GM12878 (cell line): ENCODE measurements at places on chromosomes 16 and 17. TPM values are rescaled to one million over a fixed set of nuclear protein-coding genes. Genes with fewer than 3 reads are reported as not detected.

The KRT16 gene
- polyA plus RNA-seq, result not detected in 2 replicates

The NXN gene
- 0.25 and 0.28 TPM in 2 replicates for polyA plus RNA-seq

The ANTKMT gene
- polyA plus RNA-seq, result 40.9 and 54.8 TPM in 2 replicates

The CDRT15 gene
- polyA plus RNA-seq, result 0.33 TPM in 1 of 2 replicates, not detected in the other

The GNAO1 gene
- polyA plus RNA-seq, result 0.05 TPM in 1 of 2 replicates, not detected in the other

The GABARAPL2 gene
- 260 and 266 TPM in 2 replicates for polyA plus RNA-seq

The RPUSD1 gene
- polyA plus RNA-seq, result 29.0 and 32.4 TPM in 2 replicates

The CCT6B gene
- polyA plus RNA-seq, result 1.5 and 2.1 TPM in 2 replicates

The KRT25 gene
- polyA plus RNA-seq, result not detected in 2 replicates

The FBXO39 gene
- not detected in 2 replicates for polyA plus RNA-seq

The CETP gene
- 2.5 and 2.9 TPM in 2 replicates for polyA plus RNA-seq

The SDR42E2 gene
- 0.05 and 0.09 TPM in 2 replicates for polyA plus RNA-seq

The SYT17 gene
- 2.6 and 3.7 TPM in 2 replicates for polyA plus RNA-seq

The MYH2 gene
- not detected in 2 replicates for polyA plus RNA-seq

The DCAF7 gene
- 77.1 and 85.0 TPM in 2 replicates for polyA plus RNA-seq

The PYCARD gene
- polyA plus RNA-seq, result 61.1 and 61.5 TPM in 2 replicates

The RNF157 gene
- polyA plus RNA-seq, result 1.4 and 2.8 TPM in 2 replicates

The CDR2L gene
- polyA plus RNA-seq, result 0.04 TPM in 1 of 2 replicates, not detected in the other

The MYO15B gene
- polyA plus RNA-seq, result 1.2 and 1.4 TPM in 2 replicates
